Naive thymus-derived CD4-positive, alpha-beta T cell (primary cell): ENCODE measurements at places on chromosomes 7 and 10. TPM values are rescaled to one million over a fixed set of nuclear protein-coding genes. Genes with fewer than 3 reads are reported as not detected.

Gene CYP26C1
- total RNA-seq: 0.10 TPM in 1 of 2 replicates, not detected in the other

Gene KCNIP2
- total RNA-seq: 6.3 and 6.8 TPM in 2 replicates

DNA sequence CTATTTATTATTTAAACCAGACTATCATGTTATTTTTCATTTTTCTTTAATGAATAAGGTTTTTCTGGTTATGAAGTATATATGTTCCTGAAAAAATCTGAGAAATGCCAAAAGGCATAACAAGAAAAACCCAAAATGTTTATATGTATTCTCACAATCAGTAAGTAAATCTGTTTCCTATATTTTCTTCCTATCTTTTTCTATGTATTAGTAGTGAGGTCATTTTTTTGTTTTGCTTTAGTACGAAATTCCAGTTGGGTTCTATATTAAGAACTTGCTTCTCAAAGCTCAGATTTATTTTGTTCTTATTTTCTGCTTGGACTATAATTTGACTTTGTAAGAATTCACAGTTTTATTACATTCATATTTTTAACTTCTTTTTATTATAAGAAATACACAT is 287.5 kb upstream of the NFE2L3 start:
- no peaks in the 10 kb centered on the region for H3K36me3 ChIP-seq
- H3K4me1 ChIP-seq: no peaks in the 10 kb centered on the region
- DNase-seq: no peak
- H3K4me3 ChIP-seq: no peak overlapping the region
- H3K27ac ChIP-seq: no peak overlapping the region

- H3K36me3 ChIP-seq: no peaks in the 10 kb centered on the region
- no peaks in the 10 kb centered on the region for H3K4me1 ChIP-seq
- no peak overlapping the region for H3K27ac ChIP-seq
- H3K4me3 ChIP-seq: no peak overlapping the region
Measured at GRCh38 chr7:50562136-50562535, 3.1 kb downstream of the DDC start.

DNA sequence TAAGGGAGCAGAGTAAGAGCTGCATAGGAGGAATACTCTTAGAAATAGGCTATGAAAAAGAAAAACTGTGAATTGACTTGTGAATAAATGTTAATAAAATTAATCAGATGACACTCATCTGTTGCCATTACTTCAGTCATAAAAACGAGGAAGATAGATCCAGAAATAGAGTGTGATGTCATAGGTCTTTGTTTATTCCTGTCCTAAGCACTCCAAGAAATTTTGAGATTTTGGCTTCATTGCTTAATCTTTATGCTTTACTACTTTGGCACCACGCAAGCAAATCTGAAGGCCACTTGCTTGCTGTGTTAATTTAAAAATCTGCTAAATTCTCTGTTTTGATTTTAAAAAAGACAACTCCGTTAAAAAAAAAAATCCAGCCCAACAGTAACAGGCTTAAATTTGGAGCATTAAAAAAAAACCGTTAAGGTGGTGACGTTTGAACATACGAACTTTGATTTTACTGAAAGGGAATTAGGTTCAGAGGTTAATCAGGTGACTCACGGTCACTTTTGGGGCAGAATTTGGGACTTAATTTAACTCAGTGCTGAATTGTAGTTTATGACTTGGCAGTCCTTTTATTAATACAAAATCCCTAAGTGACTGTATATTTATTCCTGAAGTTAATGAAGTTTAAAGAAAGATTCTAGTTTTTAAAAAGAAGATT is 3.4 kb downstream of the IFRD1 start:
- H3K27ac ChIP-seq: no peak overlapping the region
- H3K4me1 ChIP-seq: peaks cover 14% of the 10 kb centered on the region
- peaks cover 11% of the 10 kb centered on the region for H3K36me3 ChIP-seq
- no peaks in the 10 kb centered on the region for H3K27me3 ChIP-seq
- no peak overlapping the region for H3K4me3 ChIP-seq
- no peak for DNase-seq

DNA sequence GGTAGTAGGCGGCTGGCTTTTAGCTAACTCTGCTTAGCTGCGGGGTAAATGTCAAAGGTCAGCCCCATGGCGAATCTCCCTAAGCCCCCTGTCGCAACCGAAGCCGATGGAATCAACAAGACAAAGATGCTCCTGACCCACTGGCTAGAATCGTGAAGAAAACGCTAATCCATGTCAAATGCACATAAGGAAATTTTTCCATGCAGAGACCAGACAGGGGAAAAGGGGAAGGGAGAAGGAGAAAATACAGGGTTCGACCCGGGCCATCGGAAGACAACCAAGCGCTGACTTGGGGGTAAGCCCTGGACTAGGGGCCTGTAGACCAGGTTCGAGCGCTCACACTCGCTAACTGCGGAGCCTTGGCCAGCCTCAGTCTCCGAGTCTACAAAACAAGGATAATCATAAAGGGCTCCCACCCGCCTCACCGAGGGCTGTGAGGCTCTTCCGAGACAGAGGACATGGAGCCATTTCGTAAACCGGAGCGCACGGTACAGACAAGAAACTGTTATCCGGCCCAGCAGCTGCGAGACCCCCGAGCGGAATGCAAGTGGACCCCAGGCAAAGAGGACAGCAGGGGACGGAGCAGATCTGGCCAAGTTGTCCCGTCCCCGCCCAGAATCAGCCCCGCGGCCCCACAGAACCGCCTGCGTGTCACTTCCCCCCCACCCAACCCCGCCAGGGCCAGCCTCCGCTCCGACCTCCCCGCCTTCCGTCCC is 507 bp downstream of the SAR1A start:
- peak overlapping the region; percentile 88 for H3K4me3 ChIP-seq
- H3K27ac ChIP-seq: peak overlapping the region; percentile 95
- no peaks in the 10 kb centered on the region for H3K27me3 ChIP-seq
- peaks cover 21% of the 10 kb centered on the region for H3K36me3 ChIP-seq
- DNase-seq: no peak

DNA sequence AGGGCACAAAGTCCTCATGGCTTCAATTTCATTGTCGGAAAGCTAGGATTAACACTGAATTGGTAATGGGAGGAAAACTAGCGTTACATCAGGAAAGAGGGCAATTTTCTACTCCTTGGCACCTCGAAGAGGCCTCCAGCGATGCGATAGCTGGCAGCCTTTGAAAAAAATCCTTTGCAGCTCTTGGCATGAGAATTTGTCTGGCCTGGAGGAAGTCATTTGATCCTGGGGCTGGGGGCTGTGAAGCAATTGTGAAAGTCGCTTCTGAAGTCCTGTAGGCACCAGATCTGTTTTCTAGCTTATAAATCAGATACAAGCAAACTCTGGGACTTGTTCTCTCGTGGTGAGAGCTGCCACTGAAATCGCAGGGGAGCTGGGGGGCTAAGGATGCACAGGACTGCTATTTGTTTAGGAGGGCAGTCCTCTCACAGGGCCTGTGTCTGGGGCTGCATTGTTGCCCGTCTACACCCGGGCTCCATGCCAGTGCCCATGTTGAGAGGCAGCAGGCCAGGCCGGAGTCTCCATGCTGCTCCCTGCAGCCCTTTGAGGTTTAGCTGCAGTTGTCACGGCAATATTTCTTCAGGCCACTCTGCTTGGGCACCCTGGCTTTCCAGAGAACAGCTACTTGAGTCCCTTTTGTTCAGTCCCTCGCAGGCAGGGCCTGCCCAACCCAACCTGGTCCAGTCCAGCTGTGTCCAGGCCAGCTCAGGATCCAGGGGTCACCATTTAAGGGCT is 206.8 kb upstream of the LYZL1 start:
- no peak for DNase-seq
- H3K27ac ChIP-seq: no peak overlapping the region
- no peaks in the 10 kb centered on the region for H3K4me1 ChIP-seq

DNA sequence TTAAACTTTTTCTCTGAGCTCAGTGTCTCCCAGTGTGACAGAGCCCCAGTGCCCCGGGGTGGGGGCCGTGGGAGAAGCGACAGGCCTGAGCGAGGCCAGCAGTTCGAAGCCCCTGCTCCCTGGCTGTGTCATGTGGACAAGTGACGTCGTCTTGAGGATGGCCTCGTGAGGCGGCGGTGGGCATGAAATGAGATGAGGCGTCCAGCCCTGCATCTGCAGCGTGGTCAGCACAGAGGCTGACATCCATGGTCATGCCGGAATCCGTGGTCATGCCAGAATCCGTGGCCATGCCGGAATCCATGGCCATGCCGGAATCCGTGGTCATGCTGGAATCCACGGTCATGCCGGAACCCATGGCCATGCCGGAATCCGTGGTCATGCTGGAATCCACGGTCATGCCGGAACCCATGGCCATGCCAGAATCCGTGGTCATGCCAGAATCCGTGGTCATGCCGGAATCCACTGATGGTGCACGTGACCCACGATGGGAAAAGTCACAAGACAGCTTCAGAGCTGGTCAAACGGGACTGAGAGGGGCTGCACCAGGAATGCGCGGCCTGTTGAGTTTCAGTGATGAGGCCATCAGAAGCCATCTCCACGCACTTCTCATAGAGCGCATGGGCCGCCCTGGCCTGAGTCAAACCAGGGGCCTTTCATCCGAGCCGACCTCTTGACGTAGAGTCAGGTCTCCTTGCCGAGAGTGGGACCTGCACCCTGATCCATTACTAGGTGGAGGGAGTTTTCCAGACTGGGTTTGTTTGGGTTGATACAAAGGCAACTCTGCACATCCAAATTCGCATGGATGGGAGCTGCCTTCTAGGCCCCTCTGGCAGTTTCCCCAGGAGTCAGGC is 342.5 kb downstream of the PTPRN2 start:
- H3K27me3 ChIP-seq: no peaks in the 10 kb centered on the region
- H3K36me3 ChIP-seq: no peaks in the 10 kb centered on the region
- DNase-seq: no peak
- H3K27ac ChIP-seq: no peak overlapping the region

DNA sequence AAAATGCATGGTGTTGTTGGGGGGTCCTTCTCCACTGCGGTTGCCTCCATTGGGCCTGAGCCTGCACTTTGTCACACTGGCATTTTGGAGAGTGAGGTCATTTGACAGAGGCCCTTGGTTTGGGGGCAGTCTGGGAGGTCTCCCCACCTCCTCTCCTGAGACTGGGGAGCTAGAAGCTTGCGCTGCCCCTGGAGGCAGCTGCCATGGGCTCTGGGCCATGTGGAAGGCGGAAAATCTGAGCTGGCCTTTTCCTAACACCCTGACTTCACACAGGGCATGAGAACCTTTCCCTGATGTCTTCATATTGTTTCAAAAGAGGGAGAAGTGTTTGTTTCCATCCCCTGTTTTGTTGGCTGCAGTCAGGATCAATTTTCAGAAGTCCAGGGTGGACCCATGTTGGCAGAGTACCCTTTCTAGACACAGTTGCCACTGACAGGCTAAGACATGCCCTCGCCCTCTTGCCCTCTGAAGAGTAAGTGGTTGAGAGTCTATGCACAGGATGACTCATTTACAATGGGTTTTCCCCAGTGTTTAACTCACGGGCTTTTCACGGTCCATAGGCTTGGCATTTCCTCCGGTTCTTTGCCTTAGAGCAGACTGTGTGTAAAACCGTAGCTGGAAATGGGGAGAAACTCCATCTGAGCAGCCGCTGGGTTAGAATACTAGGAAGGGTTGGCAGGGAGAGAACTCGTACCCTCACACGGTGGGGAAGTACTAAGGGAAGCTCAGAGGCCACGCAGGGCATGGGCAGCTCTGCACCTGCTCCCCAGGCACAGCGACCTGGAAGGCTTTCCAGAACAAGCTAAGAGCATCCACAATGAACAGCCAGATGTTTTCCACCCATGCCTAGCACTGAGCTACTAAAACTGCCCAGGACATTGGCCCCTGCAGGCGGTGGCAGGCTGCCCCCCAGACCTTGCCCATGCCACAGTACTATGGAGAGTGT is 655.0 kb downstream of the SDK1 start:
- no peaks in the 10 kb centered on the region for H3K4me1 ChIP-seq
- no peak overlapping the region for H3K27ac ChIP-seq
- no peaks in the 10 kb centered on the region for H3K27me3 ChIP-seq
- no peak overlapping the region for H3K4me3 ChIP-seq

GRCh38 chr10:96505150-96506136 is 8.3 kb downstream of the TLL2 start:
- DNase-seq: no peak
- no peak overlapping the region for H3K4me3 ChIP-seq
- no peak overlapping the region for H3K27ac ChIP-seq
- no peaks in the 10 kb centered on the region for H3K4me1 ChIP-seq
- peaks cover 3% of the 10 kb centered on the region for H3K27me3 ChIP-seq

DNA sequence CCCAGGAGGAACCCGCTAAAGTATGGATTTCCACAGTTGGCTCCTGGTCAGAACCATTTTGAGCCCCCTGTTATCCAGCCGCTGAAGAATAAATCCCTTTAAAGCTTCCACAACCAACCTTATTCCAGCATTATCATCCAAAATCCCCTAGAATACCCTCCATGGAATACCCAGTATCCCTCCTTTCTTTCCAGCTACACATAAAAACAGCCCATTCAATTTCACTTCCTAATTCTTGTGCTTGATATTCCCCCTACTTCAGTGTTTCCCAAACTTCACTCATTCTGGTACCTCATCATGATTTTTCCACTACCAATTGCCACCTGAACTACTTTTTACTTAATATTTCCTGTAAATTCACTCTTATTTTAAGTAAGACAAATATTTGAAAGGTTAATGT is 3.1 kb downstream of the MACC1 start:
- no peak overlapping the region for H3K4me3 ChIP-seq
- no peaks in the 10 kb centered on the region for H3K4me1 ChIP-seq
- no peaks in the 10 kb centered on the region for H3K27me3 ChIP-seq
- no peak for DNase-seq
- H3K27ac ChIP-seq: no peak overlapping the region
- H3K36me3 ChIP-seq: no peaks in the 10 kb centered on the region

GRCh38 chr10:87635498-87636312 is 24.0 kb upstream of the PAPSS2 start:
- no peak overlapping the region for H3K27ac ChIP-seq
- no peak overlapping the region for H3K4me3 ChIP-seq
- no peaks in the 10 kb centered on the region for H3K4me1 ChIP-seq
- no peak for DNase-seq
- no peaks in the 10 kb centered on the region for H3K36me3 ChIP-seq

- DNase-seq: no peak
- no peaks in the 10 kb centered on the region for H3K4me1 ChIP-seq
- H3K27me3 ChIP-seq: no peaks in the 10 kb centered on the region
- H3K27ac ChIP-seq: no peak overlapping the region
Measured at GRCh38 chr7:25167262-25167843, 42.3 kb upstream of the CYCS start.

DNA sequence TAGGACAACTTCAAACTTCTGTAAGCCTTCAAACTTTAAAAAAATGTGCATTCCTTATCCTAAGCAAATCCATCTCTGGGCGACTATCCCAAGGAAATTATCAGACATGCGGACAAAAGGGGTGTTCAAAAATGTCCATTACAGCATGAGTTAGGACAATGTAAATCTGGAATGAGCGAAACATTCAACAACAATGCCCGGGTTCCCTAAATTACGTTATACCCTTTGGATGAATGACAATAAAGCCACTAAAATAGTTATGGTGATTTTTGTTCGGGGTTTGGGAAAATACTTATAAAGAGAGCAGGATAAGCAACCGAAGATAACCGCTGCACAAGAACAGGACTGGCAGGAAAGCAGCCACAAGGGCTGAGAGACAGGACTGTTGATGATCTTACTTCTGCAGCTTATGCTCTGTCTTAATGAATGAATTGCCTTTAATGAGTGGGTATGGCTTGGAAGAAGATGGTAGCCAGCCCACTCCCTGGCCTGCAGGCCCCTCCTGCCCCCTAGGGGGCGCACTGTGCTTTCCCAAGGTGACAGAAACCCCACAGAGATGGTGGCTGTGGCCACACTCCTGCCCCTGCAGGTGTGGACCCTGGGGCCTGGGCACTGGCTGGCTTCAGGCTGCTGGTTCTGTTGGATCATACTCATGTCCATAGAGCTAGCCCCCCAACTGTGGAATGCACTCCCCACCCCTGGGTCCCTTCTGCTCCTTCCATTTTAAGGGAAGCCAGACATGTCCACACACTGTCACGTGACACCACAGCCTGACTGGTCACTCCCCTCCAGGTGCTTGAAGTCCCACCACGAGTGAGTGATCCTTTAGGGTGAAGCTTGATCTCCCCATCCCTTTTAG is 45.0 kb downstream of the ZCCHC24 start:
- no peaks in the 10 kb centered on the region for H3K36me3 ChIP-seq
- H3K4me3 ChIP-seq: no peak overlapping the region
- H3K27ac ChIP-seq: no peak overlapping the region
- no peaks in the 10 kb centered on the region for H3K27me3 ChIP-seq
- DNase-seq: no peak
